Pulmonary artery endothelial cell (primary cell): ENCODE measurements at places on chromosomes 4 and X. TPM values are rescaled to one million over a fixed set of nuclear protein-coding genes. Genes with fewer than 3 reads are reported as not detected.

DNA sequence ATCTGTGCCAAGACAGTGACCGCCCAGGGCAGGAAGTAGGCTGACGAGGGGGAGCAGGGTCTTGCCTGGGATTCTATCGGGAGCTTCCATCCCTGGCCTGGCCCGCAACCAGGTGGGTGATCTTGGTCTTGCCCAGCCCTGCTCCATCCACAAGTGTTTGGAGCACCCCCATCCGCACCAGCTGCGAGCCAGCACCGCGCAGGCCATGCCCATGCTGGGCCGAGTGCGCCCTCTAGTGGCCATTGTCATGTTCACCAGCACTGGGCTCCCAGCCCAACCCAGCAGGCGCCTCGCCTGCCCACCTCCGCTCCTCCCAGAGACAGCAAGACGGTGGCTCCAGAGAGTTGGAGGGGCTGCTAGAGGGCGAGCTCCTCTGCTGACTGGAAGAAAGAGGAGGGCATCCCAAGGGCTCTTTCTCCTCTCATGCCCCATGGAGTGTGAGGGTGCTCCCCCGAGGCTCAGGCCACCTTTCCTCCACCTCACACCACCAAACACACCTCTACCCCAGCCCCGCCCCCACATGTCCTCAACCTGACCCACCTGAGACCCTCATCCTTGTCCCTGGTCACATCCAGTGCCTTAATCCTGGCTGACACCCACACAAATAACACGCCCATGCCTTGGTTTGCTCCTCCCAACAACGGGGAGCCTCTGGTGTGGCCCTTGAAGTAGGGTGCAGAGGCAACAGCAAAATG lies 9.8 kb upstream of the ATP2B3 start:
- DNase-seq, result no peak

FGFBP2 gene
- total RNA-seq, result not detected in 2 replicates

ARHGAP4 gene
- total RNA-seq, result 26.5 and 37.0 TPM in 2 replicates

- no peak for DNase-seq
Measured at GRCh38 chr4:100804576-100805360, 286.9 kb upstream of the EMCN start.

UBL4A gene
- 47.5 and 56.1 TPM in 2 replicates for total RNA-seq

DNA sequence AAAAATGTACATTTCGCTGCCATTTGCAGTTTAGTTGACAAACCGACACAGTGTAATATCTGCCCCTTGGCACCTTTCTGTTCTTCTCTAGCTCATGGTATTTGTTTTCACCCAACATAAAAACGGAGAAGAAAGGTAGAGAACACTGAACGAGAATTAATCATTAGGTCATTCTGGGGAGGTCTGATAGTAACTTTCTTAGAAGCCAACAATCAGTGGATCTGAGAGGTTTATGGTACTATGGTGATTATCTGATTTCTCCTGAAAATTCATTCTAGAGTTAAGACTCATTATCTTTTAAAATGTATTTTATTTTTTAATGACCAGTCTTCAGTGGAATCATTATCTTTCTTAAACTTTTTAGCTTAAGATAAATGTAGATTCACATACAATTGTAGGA lies 8.5 kb downstream of the RAPGEF2 start:
- no peak for DNase-seq

MRPL1 gene
- total RNA-seq, result 28.4 and 48.8 TPM in 2 replicates

DNA sequence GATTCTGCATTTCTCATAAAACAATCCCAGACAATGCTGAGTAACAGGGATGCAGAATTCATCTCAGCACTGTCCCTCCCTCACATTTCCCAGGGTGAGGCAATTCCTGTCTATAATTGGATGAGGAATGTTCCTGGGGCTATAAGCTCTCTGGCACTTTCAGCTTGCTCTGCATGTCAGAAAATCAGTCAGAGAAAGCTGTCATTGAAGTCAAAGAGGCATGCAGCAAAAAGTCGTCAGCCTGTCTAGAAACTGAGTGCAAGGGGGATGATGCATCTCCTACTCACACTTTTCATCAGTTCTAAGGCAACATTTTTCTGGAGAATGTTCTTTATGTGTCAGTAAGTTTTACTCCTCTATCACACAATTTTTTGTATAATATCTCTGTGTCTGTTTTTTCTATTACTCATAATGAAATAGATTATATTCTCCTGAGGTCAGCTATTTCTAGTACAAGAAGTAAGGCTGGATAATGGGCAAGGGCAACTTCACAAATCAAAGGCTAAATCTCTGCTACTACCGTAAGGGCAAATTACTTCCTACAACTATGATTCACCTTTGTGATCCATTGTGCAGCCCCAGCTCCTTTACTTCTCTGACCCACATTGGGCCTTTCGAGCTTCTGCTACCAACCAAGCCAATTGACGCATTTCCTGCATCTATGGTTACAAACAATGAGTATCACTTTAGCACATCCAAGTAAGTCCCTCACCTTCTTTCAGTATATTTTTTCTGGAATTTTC lies 56.0 kb downstream of the TASL start:
- no peak for DNase-seq
